Sigmoid colon (tissue), 7 donors: ENCODE measurements at places on chromosomes 11 and 22. TPM values are rescaled to one million over a fixed set of nuclear protein-coding genes. Genes with fewer than 3 reads are reported as not detected.

GRCh38 chr11:69981119-69981784, 96.9 kb upstream of the ANO1 start:
- H3K27ac ChIP-seq, result no peak overlapping the region
- H3K4me1 ChIP-seq, result peaks cover 11% of the 10 kb centered on the region
- DNase-seq, result no peak
- H3K4me3 ChIP-seq, result no peak overlapping the region

GRCh38 chr22:21622011-21622918, 7.6 kb downstream of the YDJC start:
- no peak overlapping the region for H3K27ac ChIP-seq
- no peaks in the 10 kb centered on the region for H3K27me3 ChIP-seq
- H3K4me1 ChIP-seq, result peaks cover 11% of the 10 kb centered on the region
- no peak for DNase-seq

DNA sequence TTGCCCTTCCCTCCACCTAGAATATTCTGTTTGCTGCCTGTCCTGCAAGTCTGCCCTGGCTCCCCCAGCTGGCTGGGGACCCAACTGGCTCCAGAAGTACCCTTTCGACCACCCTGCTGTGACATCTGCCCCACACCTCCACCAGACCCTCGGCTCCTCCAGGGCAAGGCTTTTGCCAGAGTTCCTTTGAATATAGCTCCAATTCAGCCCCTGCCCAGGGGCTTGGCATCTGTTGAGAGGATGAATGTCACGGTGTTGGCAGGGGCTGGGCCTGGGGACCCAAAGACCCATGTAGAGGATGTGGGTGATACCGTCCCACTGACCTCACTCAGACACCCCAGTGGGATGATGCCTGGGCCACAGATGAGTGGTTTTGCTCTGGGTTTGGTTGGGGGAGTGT, 4.0 kb downstream of the NLRP6 start:
- H3K27me3 ChIP-seq, result peaks cover 71% of the 10 kb centered on the region
- H3K4me1 ChIP-seq, result peaks cover 31% of the 10 kb centered on the region

- H3K27me3 ChIP-seq, result no peaks in the 10 kb centered on the region
- no peak overlapping the region for H3K4me3 ChIP-seq
- H3K36me3 ChIP-seq, result no peaks in the 10 kb centered on the region
- DNase-seq, result no peak
Observed at GRCh38 chr11:60069450-60069849, 13.0 kb downstream of the MS4A3 start.

DNA sequence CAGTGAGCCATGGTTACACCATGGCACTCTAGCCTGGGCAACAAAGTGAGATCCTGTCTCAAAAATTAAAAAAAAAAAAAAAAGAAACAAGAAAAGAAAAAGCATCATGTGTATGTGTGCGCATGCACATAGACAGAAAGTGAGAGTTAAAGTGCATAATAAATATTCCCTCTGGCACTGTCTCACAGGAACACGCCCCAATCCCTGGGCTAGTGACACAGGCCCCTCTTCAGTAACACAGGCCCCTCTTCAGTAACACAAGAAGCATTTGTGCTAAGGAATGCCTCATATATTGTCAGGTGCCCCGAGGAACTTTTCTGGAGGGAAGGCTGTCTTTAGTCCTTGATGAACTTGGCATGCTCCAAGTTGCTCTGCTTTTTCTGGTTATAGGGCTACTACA, 57.5 kb downstream of the RPL27A start:
- H3K36me3 ChIP-seq, result no peaks in the 10 kb centered on the region
- peak; percentile 30 for DNase-seq
- H3K27me3 ChIP-seq, result no peaks in the 10 kb centered on the region

GANAB gene
- 81.0 TPM for total RNA-seq

GRCh38 chr11:124344346-124344745, 24.3 kb upstream of the OR8D2 start:
- no peak overlapping the region for H3K4me3 ChIP-seq
- DNase-seq, result no peak
- no peaks in the 10 kb centered on the region for H3K27me3 ChIP-seq
- H3K36me3 ChIP-seq, result no peaks in the 10 kb centered on the region
- no peaks in the 10 kb centered on the region for H3K4me1 ChIP-seq
